ENCODE measurements at places on chromosomes 5 and 9.

GRCh38 chr9:121833061-121833460 is 181.6 kb downstream of the DAB2IP start:
- peak; percentile 12 for DNase-seq

DNA sequence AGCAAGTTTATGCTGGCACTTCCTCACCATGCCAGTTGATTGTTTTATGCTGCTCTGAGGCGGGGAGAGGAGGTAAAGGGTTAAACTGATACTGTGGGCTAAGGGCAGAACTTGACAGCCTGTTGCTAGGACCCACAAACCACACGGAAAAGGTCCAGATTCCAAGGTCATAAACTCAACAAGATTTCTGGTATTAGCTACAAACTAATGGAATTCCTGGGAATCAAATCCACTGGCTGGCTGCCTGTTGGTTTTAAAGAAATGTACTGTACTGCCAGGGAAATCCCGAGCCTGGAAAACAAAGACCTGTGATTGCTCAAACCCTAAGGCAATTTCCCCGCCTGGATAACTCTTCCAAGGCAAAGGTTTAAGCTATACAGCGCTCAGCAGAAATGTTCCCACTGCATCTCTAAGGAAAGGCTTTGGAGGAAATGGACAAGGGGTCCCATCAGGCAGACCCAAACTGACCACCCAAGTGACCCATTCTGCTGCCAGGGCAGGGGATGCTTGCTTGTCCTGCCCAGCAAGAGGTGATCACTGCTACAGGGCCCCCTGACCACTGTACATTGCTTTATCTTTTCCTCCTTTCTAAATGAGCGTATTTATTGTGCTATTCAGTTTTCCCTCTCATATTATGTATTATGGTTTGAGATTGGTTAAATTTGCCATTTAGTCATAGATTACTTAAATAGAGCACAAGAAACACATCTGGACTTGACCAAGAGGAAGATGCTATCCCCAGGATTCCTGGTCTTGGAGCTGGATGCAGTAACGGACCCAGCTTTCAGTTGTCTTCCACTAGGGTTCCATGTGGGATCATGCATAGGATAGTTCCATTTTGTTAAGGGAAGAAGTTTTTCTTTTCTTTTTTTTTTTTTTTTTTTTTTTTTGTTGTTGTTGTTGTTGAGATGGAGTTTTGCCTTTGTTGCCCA is 124.3 kb downstream of the SUSD1 start:
- DNase-seq, result peak; percentile 9

DNA sequence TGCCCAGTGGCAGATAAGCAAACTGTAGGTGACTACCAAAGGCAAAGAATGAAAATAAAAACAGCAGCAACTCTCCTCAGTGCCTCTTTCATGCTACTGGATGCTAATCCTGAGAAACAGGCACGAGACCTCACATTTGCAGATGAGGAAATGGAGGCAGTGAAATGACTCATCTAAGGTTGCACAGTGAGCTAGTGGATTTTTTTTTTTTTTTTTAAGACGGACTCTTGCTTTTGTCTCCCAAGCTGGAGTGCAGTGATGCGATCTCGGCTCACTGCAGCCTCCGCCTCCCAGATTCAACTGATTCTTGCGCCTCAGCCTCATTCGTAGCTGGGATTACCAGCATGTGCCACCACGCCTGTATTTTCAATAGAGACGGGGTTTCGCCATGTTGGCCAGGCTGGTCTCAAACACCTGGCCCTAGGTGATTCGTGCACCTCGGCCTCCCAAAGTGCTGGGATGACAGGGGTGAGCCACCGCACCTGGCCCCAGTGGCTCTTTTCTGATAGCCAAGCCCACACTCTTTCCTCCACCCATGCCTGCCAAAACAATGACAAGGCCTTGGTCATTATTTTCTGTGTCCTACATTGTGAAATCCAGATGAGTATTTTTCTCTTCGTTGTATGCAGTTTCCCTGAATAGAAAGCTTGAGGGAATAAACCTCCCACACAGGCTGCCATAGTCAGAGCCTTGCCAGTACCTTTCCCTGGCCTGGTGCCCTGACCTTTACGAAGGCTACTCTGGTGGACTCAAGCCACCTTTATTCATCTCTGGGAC is 19.2 kb downstream of the DOCK2 start:
- peak; percentile 73 for DNase-seq

GRCh38 chr5:59272809-59273427 is 620.6 kb downstream of the PDE4D start:
- DNase-seq, result no peak

GRCh38 chr5:150598006-150598405 is 42.5 kb upstream of the SYNPO start:
- no peak for DNase-seq

- DNase-seq, result no peak
Measured at GRCh38 chr9:124440786-124441185, 9.5 kb upstream of the ADGRD2 start.
